G401 (cell line): ENCODE measurements at places on chromosomes 16 and 17. TPM values are rescaled to one million over a fixed set of nuclear protein-coding genes. Genes with fewer than 3 reads are reported as not detected.
A peak's percentile ranks its signal among the peaks of the same experiment; 100 is the strongest.

Gene RAB37
- total RNA-seq: 1.4 and 4.2 TPM in 2 replicates

Gene HID1
- total RNA-seq: 2.1 and 4.7 TPM in 2 replicates

Gene MYOCD
- not detected in 2 replicates for total RNA-seq

GRCh38 chr16:10552998-10553491 is 27.4 kb downstream of the EMP2 start:
- no peak for DNase-seq

GRCh38 chr17:71501711-71502110 is 619.1 kb upstream of the SOX9 start:
- no peak for DNase-seq

GRCh38 chr17:33436321-33436720 is 143.2 kb upstream of the ASIC2 start:
- no peak for DNase-seq

GRCh38 chr17:58875261-58875660 is 119.6 kb downstream of the PPM1E start:
- DNase-seq: no peak

GRCh38 chr16:1458977-1459341 is 14.6 kb upstream of the CCDC154 start:
- DNase-seq: no peak

DNA sequence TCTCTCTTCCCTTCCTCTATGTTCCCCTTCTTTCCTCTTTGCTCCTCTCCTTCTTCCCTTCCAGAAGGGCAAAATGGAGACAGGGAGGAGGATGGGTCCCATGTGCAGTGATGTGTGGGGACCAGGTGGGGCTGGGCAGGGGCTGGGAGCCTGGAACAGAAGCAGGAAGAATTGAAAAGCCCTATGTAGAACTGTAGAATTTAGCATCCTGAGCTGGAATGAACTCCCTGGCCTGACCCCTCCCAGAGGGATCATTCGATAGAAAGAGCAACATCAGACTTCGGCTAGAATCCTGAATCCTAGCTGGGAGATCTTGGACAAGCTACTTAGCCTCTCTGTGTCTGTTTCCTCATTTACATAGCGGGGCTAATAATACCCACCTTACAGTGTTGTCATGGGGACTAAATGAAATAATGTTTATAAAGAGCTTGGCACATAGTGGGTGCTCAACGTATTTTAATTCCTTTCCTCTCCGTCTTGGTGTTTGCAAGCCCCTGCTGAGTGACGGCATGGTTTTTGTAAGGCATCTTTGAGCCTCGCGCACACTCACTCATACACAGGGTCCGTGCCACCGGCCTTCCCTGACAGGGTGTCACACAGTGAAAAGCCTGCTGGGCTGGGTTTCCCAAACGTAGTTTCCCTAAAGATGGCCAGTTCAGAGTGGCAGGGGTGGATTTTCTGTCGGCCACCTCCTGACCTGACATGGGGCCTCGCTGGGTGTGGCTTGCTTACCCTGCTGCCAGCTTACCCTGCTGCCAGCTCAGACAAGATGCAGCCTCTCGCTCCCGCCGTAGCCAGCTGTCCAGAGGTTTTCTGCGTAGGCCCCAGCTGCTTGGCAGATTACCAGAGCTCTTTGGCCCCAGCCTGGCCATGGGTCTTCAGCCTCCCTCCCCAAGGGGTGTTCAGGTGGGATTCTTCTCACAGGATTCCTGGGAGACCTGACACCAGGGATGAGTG is 6.1 kb upstream of the ARHGAP23 start:
- peak; percentile 54 for DNase-seq

DNA sequence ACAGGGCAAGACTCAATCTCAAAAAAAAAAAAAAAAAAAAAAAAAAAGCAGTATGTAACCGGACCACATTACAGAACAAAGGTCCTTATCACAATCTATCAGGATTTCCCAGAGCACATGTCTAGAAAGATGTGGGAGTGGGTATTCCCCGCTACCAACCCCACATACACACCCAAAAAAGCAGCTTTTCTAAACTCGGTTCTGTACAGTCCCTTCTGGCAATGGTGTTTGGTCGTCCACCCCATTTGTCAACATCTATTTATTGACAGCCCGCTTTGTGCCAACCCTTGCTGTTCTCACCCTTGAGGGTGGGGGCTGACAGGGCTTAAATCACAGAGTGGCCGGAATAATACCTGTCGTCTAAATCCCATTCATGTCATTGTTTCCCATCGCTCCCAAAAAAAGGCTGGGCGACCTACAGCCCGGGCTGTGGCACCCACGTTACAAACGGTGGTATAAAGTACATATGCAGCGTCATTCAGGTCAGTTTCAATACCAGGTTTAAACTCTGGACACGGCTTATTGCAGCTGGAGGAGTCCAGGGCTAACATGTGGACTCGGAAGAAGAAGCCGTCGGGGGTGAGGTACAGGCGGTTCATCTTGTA is 3.6 kb downstream of the C17orf58 start:
- DNase-seq: no peak

DNA sequence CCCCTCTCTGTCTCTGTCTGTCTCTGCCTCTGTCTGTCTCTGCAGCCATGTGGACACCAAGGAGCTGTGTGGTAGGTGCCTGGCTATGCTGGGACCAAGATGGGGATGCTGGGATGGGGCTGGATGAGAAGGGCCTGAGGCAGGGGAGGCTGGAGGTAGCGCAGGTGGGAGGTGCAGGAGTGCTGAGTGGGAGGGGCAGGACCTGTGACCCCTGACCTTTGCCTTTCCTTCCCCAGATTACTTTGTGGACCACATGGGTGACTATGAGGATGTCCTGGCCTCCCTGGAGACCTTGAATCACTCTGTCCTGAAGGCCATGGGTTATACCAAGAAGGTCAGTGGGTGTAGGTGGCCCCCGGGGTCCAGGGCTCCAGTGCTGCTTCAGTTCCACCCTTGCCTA is 12.8 kb downstream of the NECAB2 start:
- DNase-seq: no peak

DNA sequence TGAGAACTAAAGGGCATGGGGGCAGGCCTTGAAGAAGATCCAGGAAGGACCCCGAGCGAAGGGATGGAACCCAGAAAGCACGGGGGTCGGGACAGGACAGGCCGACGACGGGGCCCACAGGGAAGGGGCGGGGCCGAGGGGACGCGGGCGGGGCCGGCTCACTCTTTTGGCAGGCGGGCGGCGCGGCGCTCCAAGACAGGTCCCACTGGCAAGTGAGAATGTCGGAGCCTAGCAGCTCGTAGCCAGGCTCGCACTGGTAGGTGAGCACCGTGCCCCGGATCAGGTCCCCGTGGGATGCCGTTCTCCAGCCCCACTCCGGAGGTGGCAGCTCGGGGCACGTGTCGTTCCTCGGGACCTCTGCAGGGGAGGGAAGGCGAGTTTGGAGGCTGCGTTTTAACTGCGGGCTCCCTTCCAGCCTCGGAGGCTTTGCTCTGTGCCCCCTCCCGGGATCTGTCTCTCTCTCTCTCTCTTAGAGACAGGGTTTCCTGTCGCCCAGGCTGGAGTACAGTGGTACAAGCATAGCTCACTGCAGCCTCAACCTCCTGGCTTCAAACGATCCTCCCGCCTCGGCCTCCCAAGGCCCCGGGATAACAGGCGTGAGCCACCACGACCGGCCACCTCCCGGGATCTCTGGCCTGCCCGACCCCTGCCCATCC is 13.7 kb upstream of the CDIPT start:
- peak; percentile 44 for DNase-seq

- no peak for DNase-seq
Observed at GRCh38 chr17:81954131-81955057, 6.6 kb downstream of the NOTUM start.

GRCh38 chr17:77645072-77646045 is 313.1 kb upstream of the TNRC6C start:
- DNase-seq: no peak

DNA sequence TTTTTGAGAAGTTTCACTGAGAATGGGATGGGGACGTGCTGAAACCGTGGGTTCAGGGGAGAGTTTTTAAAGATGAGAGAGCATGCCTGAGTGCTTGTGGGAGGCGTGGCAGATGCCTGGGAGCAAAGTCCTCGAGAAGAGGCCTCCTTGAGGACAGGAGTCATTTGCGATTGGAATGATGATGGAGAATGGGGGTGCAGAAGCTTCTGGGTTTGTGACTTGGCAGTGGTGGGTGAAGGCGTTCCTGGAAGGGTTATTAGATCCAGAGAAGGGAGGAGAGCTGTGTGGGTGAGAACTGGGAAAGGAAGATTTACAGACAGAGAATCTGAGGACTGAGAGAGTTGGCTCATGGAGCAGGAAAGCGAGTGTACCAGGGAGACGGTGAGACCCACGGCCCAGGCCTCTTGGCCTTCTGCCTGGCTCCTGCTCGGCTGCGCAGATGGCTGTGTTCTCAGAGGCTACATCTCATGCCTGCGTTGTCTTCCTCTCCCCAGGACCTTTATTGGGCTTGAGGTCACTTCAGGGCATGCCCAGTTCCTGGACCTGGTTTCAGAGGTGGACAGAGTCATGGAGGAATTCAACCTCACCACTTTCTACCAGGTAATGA is 8.6 kb upstream of the MMP15 start:
- peak; percentile 85 for DNase-seq

DNA sequence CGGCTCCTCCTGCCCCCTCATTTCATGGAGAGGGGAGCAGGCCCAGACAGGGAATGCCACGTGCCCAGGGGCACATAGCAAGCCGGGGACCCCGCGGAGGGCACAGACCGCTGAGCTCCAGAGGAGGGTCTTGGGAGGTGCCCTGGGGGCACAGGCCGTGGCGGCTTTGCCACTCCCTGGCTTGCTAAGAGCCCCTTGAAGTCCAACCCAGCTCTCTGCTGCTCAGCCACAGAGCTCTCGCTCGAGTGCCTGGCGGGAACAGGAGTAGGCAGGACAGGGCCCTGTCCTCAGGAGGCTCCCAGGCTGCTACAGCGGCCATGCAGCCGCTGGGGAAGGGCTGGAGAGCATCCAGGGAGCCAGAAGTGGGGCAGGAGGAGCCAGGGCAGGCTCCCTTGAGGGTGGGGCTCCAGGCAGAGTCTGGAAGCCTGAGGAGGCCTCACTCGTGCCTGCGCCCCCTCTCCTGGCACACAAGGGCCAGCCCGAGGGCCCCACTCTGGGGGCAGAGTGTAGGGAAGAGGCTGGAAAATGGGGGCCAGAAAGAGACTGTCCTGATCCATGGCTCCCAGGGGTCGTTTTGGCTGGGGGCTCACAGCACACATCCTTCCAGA is 4.4 kb upstream of the RAB26 start:
- DNase-seq: no peak

DNA sequence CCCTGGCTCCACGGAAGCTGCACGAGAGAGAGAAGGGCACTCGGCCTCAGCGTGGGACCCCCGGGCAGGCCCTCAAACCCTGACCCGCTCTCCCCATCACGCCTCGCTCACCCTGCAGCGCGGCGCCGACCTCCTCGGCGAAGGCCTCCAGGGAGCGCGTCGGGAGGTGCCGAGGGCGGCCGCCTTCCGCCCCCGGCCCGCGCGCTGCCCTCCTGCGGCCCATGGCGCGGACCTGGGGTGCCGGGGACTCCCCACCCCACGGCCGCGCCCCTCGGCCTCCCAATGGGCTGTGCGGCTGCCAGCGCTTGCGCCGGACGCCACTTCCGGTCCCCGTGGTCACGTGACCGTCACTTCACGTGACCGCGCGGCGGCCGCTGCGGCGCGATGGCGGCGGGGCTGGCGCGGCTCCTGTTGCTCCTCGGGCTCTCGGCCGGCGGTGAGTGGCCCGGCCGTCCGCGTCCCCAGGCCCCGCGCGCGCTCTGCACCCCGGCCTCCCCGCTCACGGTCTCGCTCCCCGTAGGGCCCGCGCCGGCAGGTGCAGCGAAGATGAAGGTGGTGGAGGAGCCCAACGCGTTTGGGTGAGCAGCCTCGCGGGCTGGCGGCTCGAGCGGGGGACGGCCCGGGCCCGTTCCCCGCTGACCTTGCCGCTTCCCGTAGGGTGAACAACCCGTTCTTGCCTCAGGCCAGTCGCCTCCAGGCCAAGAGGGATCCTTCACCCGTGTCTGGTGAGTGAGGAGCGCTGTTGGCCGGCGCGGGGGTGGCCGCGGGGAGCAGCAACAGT is at the start of the genes GNPTG and TSR3:
Gene GNPTG (plus strand): TSS at position 350 of the 781 bp plus-strand sequence. CDS start 35 bp downstream, at position 385.
Gene TSR3 (minus strand): TSS at position 297 of the 781 bp plus-strand sequence. CDS start 74 bp downstream, at position 223.
- peak; percentile 70 for DNase-seq
